ENCODE measurements at places on chromosomes 16 and 17. TPM values are rescaled to one million over a fixed set of nuclear protein-coding genes. Genes with fewer than 3 reads are reported as not detected.
A peak's percentile ranks its signal among the peaks of the same experiment; 100 is the strongest.

DNA sequence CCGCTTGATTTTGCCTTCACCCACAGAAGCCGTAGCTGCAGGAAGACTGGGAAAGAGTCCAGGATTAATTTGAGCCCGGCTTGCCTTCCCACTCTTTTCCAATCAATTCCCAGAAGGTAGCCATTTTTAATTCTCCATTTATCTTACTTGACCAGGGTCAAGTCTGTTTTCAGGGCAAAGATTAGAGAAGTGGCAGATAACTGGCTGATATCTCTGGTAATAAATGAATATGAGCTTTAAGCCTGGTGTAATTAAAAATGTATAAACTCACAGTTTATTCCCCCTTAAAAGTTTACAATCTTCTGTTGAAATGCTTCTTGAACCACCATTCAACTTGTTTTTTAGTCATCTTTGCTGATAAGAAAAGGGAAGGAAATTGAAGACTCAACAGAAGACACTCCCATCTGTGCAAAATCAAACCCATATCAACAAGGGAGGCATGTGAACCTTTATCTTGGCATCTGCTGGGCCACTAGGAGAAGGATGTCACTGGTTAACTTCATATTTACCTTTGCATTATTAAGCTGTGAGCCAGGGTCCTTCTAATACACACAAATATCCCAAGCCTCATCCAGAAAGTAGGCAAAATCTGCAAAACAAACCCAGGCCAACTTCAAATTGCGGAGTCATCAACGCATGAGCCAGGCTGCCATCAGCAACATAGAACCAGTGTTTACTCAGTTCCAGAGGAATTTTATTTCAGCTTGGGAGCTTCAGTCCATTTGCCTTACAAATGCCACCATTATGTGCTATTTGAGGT is 314.6 kb upstream of the MAF start:
- no peak for DNase-seq

GRCh38 chr16:57736419-57737351 is 1.1 kb downstream of the KATNB1 start:
- peak; percentile 82 for DNase-seq

GRCh38 chr17:74446551-74447500 is 14.9 kb downstream of the GPRC5C start:
- DNase-seq: peak; percentile 69

- no peak for DNase-seq
These were observed 29.2 kb downstream of the TBX4 start for GRCh38 chr17:61481421-61481820.

DNA sequence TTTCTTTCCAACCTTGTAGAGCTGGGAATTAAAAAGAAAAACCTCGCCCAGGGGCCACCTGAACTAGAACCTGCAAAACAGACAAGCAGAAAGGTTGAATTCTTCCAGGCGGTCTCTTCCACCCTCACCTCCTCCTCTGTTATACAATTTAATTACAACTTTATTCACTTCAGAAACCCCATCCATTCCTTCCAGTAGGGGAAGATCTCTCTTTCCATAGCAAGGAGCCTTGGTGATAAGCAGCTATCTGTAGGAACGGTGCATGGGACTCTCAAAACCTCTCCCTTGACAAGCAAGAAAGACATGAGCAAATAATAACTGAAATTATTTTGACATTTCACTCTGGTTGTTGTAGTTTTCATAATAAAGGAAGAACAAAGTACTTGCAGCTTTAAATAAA is 176.0 kb downstream of the RBFOX1 start:
- DNase-seq: peak; percentile 43

C17orf67 gene
- total RNA-seq: 1.5 TPM

GRCh38 chr16:89364606-89365005 is 125.8 kb downstream of the ANKRD11 start:
- no peak for DNase-seq

TBC1D3E gene
- total RNA-seq: not detected

- no peak for DNase-seq
These were observed 27.6 kb upstream of the VAT1L start for GRCh38 chr16:77760800-77761199.

DNA sequence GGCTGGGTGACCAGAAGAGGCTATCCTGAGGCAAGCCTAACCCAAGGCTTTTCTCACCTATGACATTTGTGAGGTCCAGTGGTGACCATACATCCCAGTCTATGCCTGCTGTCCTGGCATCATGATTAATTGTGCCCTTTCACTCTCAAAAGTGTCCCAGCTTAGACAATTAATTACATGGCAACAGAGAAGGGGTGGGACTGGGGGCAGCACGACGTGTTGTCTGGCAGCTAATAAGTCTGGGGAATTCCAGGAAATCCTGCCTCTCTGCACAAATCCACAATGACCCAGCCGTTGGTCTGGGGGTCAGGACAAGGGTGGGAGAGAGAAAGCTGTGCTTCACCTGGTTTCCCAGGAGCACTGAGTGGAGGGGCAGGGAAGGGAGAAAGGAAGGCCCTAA is 14.0 kb upstream of the MTMR4 start:
- no peak for DNase-seq

DNA sequence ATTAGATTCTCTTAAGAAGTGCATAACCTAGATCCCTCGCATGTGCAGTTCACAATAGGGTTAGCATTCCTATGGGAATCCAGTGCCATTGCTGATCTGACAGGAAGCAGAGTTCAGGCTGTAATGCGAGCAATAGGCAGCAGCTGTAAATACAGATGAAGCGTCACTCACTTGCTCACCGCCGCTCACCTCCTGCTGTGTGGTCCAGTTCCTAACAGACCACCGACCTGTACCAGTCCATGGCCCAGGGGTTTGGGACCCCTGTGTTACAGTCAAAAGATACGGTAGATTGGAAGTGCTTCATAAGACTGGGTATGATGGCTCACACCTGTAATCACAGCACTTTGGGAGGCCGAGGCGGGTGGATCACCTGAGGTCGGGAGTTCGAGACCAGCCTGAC is 2.8 kb downstream of the STAT5A start:
- DNase-seq: no peak

CBFB gene
- total RNA-seq: 31.4 TPM

DNA sequence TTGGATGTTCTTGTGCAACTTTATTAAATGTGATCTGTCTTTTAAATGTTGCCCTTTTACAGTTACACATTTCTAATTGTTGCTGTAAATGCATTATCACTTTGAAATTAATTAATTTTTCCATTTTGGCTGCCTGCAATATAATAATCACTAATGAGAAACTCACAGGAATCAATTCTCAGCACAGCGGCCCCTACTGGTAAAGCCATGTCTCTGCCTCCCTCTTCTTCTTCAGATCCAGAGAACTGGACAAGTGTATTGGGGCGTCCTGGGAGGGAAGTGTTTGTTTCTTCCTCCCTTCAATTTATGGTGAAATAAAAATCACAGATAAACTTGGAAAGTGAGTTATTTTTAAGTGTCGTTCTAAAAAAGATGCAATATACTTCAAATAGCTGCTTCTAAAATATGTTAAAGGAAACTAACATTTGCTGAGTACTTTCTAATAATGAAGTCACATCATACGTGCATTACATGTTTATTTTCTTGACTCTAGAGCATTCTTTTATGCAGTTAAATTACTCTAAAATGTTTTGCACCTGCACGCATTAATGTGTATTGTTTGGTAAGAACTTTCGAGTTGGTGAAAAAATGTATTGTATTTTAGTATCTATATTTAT is 338.0 kb downstream of the WWOX start:
- peak; percentile 66 for DNase-seq

TMEM100 gene
- 1.3 TPM for total RNA-seq

OSGIN1 gene
- total RNA-seq: 1.6 TPM

- DNase-seq: no peak
These were observed 29.7 kb downstream of the SLC25A10 start for GRCh38 chr17:81741594-81742452.

C16orf89 gene
- total RNA-seq: 4.1 TPM

- peak; percentile 92 for DNase-seq
These were observed at the start of gene GJC1 for GRCh38 chr17:44829523-44830358. Gene GJC1 (minus strand): TSS chr17:44830287. CDS start chr17:44805817, 24,470 bp downstream.

DNA sequence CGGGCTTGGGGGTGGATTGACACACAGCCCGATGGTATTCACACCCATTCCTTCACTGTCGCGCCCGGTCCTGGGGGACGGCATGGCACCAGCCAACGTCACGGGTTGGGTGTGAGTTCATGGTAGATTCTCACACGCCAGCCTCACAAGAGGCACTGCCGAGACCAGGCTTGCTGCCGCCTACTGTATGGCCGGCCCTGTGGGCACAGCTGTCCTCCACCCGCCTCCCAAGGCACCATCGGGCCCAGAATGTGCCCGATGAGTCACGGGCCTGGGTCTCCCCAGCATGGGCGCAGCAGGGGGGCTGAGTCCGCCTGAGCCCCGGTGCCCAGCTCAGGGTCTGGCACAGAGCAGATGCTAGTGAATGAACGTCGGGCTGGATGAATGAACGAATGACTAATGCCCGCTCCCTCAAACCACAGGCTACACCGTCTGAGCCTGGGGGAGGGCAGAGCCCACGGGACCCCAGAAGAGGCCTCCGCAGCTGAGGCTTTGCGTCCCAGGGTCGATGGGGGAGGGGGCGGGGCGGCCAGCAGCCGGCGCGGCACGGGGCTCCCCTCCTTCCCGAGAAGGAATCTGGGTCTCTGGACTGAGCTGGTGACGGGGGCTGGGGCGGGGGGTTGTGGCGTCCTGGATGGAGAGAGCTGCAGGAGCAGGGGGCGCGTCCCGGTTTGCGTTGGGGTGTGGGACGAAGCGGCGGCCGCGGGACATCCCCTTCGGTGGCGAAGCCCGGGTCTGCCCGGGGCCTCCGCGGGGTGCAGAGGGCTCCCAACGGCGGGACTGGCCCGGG is 829 bp downstream of the PITPNM3 start:
- peak; percentile 89 for DNase-seq

SLC52A1 gene
- total RNA-seq: 0.10 TPM

DNA sequence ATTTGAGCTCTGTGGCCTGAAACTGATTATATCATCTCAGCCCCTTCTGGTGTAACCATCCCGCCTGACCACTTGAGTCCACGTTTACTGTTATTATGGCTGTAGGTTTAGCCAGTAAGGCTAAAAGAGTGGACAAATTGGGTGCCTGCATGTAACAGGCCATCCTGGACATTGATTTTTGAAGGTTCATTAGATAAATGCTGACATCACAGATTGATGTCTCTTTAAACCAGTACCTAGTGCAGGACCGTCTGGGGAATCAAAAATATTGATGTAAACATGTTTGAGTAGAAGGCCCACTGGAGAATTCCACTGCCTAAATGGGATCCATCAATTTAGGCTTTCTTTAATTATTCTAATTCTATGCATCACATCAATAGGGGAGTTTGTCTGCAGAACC is 215.1 kb downstream of the IRX3 start:
- DNase-seq: no peak

RNF167 gene
- total RNA-seq: 87.6 TPM

DNA sequence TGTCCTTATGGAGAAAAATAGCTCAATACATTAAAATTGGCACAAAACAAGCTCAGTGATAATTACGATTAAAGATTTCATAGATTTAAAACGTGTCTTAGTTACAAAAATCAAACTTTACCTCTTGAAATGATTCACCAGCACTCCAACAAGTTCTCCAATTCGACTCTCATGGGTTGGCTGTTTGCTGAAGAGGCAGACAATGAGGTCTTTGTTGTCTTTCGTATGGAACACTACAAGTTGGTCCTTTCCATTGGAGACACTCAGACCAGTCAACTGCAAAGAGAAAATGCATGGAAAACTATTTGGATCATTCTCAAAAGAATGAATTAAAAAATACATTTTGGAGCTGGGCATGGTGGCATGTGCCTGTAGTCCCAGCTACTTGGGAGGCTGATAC is 118.2 kb downstream of the CDK5R1 start:
- DNase-seq: no peak
